ENCODE measurements at places on chromosomes 5 and 9. TPM values are rescaled to one million over a fixed set of nuclear protein-coding genes. Genes with fewer than 3 reads are reported as not detected.

The INSL4 gene
- total RNA-seq: 17.1 TPM

The SH3GL2 gene
- total RNA-seq: 0.07 TPM

The CCNO gene
- total RNA-seq: 7.5 TPM

The PPP3R2 gene
- total RNA-seq: not detected

The TMEM203 gene
- total RNA-seq: 45.3 TPM

The PCDHA11 gene
- total RNA-seq: 0.24 TPM

The ARSI gene
- 30.6 TPM for total RNA-seq

The CCDC171 gene
- total RNA-seq: 0.31 TPM

The ZNF454 gene
- total RNA-seq: not detected

The NELFB gene
- 58.2 TPM for total RNA-seq

The PCDHA6 gene
- total RNA-seq: 0.07 TPM

The SH3GLB2 gene
- 46.6 TPM for total RNA-seq

The RAD23B gene
- 94.5 TPM for total RNA-seq

The IGFBPL1 gene
- total RNA-seq: 2.1 TPM

The RBM18 gene
- total RNA-seq: 22.0 TPM

The FGF1 gene
- 0.24 TPM for total RNA-seq

The GARNL3 gene
- 2.5 TPM for total RNA-seq

The KLF9 gene
- 3.7 TPM for total RNA-seq

The PCDHGB3 gene
- 0.14 TPM for total RNA-seq

The PIP5K1B gene
- total RNA-seq: not detected

The NR2F1 gene
- total RNA-seq: 4.7 TPM

The IRX4 gene
- 0.34 TPM for total RNA-seq
